ENCODE measurements at places on chromosomes 2 and 18. TPM values are rescaled to one million over a fixed set of nuclear protein-coding genes. Genes with fewer than 3 reads are reported as not detected.

ZNF521 gene
- 0.16 TPM for total RNA-seq

EIF2AK2 gene
- total RNA-seq = 29.4 TPM

NTSR2 gene
- total RNA-seq = not detected

LBX2 gene
- 1.6 TPM for total RNA-seq

CRYBA2 gene
- not detected for total RNA-seq

Measured in SJSA1 (cell line).